ENCODE measurements at places on chromosomes 7 and 10.

DNA sequence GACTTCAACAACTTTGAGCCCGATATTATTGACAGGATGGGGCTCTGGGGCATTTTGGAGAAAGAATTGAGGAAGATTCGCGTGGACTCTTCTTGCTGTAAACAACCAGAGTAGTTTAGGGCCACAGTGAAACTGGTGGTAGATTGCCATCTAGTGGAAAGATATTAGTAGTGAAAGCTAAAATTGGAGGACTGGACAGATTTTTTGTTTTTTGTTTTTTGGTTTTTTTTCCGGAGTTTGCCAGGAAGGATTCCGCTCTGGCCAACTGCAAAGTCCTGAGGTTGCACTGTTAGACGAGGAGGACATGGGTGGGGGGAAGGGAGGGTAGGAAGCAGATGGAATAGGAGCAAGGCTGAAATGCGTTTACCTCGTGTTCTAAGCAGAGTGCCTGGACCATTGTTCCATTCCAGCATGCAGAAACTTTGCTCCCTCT lies 11.7 kb downstream of the NOBOX start:
- DNase-seq = no peak

DNA sequence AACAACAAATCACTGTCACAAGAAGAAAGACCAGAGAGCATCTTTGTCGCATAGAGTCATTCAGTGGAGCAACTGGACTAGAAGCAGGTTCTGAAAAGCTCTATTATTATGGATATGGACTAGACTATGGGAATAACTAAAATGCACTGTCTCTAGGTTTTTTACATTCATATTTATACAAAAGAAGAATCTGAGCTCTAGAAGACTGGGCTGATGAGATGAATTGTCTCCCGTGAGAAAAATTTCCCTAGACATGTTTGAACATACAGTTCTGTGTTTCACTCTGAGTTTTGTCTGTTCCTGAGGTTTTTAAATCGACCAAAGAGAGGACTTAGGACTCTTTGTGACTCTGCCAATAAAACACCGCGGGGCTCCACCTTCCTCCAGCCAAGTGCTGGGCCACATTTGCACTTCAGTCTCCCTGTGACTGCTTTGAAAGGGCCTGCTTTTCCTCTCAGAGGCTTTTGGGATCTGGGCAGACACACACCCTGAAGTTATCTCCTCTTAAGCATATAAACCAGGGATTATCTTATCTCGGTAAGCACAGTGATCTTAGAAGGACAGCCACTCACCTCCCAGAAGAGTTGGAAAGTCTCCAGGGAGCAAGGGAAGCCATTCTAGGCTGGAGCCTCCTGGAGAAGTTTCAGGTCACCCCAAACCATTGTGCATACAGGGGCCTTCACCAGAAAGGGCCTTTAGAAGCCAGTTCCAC lies 101.0 kb upstream of the JCAD start:
- DNase-seq = no peak

GRCh38 chr7:50685135-50686065 lies 97.3 kb downstream of the GRB10 start:
- no peak for DNase-seq

- no peak for DNase-seq
These were observed 505 bp upstream of the FAM204A start for GRCh38 chr10:118342638-118343020.

GRCh38 chr10:82124713-82125112 lies 249.7 kb downstream of the NRG3 start:
- no peak for DNase-seq

DNA sequence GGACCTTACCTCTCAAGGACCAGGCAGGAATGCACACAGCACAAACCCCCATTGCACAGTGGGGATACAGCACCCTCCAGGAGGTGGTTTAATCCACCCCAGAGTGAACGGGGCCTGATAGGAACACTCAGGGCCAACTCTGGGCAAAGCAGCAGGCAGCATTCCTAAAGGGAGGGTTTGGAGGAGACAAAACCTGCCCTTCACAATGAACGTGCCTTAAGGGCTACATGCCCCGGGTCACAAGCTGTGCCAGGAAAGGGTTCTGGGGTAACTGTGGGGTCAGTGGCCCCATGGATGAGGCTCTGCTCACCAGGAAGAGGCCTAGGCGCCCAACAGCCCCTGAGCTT lies 1.1 kb downstream of the GPRIN2 start:
- DNase-seq = no peak

GRCh38 chr10:46234026-46234425 lies 52.8 kb upstream of the ANTXRL start:
- DNase-seq = no peak

DNA sequence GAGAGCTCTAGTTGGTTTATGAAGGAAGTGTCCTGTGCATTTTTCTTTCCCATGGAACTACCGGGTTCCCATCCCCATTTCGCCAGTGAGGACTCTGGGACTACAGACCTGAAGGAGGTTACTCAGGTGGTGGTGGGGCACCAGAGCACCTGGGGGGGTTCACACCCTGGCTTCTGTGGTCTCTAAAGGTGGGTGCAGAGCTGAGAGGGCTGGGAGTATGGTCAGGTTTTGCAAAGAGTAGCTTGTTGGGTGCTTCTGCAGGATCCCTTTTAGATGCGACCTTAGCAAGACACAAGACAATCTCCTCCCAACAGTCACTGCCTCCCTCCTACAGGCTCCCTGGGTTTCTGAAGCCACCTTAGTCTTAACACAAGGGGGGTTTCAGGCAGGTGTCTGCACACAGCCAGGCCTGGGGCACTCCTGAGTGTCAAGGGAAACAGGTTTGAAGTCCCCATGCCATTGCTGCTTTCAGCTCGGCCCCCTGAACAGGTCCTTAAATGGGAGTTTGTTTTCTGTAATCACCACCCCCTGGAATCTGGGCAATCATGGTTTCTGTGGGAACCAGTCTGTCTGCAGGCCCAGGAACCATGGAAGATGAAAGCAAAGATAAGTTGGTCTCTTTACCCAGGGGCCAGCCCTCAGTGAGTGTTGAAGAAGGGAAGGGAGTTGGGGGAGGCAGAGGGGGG lies 9.9 kb upstream of the CXCL12 start:
- no peak for DNase-seq

DNA sequence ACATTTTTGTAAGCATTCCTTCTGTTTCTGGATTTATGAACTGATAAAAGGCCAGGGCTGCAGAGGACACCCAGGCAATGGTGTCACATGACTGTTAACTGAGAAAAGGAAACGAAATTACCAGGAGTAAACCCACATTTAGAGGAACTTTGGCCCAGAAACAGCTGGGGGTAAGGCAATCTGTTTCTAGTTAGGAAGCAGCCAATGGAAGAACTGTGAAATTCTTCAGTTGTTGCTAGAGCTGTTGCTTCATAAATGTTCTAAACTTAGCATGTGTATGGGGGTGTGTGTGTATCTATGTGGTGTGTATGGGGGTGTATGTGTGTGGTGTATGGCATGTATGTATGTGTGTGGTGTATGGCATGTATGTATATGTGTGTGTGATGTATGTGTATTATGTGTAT lies 11.8 kb upstream of the PDCD4 start:
- no peak for DNase-seq

DNA sequence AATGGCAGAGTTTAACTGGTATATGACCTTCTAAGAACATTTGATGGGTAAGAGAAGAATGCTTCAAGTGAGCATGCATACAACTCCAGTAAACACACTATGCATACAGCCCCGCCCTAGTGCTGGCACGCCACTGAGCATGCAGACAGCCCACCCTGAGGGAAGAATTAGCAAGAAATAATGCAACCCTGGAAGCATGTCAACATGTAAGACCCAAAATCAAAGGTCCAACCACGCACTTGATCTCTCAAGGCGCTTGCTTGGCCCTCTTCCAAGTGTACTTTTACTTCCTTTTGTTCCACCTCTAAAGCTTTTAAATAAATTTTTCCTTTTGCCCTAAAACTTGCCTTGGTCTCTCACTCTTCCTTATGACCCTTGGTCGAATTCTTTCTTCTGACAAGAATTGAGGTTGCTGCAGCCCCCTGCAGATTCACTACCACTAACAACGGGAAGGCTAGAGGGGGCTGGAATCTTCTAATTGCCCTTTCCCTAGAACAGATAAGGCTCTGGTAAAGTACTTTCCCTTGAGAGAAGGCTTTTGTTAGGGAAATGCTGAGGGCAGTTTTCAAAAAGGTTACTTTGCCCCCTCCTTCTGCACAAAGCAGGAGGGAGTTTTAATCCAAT lies 3.4 kb downstream of the FAM24B start:
- no peak for DNase-seq

- DNase-seq = no peak
These were observed 194.8 kb downstream of the TMEM178B start for GRCh38 chr7:141268614-141269013.

All from T-cell (primary cell).